Transverse colon (tissue), 4 donors: ENCODE measurements at places on chromosomes 16 and 17. TPM values are rescaled to one million over a fixed set of nuclear protein-coding genes. Genes with fewer than 3 reads are reported as not detected.
A peak's percentile ranks its signal among the peaks of the same experiment; 100 is the strongest.

SULT1A2 gene
- 51.1 TPM for total RNA-seq

GRCh38 chr17:40615068-40615840, 32.4 kb downstream of the SMARCE1 start:
- H3K36me3 ChIP-seq, result no peaks in the 10 kb centered on the region
- peak; percentile 59 for DNase-seq
- peaks cover 11% of the 10 kb centered on the region for H3K4me1 ChIP-seq
- H3K27ac ChIP-seq, result peak overlapping the region; percentile 26

GRCh38 chr16:17696616-17697015, 225.9 kb upstream of the XYLT1 start:
- H3K36me3 ChIP-seq, result no peaks in the 10 kb centered on the region
- no peak overlapping the region for H3K27ac ChIP-seq
- no peaks in the 10 kb centered on the region for H3K4me1 ChIP-seq

- DNase-seq, result no peak
- no peaks in the 10 kb centered on the region for H3K36me3 ChIP-seq
- H3K4me3 ChIP-seq, result no peak overlapping the region
- no peaks in the 10 kb centered on the region for H3K27me3 ChIP-seq
- H3K4me1 ChIP-seq, result peaks cover 5% of the 10 kb centered on the region
- no peak overlapping the region for H3K27ac ChIP-seq
These were observed 165.3 kb downstream of the STX8 start for GRCh38 chr17:9410301-9410700.

RUSF1 gene
- 49.2 TPM for total RNA-seq

GRCh38 chr16:49930841-49931240, 74.9 kb upstream of the ZNF423 start:
- H3K27me3 ChIP-seq, result peaks cover 5% of the 10 kb centered on the region
- no peaks in the 10 kb centered on the region for H3K36me3 ChIP-seq
- no peak overlapping the region for H3K27ac ChIP-seq
- H3K4me3 ChIP-seq, result no peak overlapping the region
- DNase-seq, result no peak

DNA sequence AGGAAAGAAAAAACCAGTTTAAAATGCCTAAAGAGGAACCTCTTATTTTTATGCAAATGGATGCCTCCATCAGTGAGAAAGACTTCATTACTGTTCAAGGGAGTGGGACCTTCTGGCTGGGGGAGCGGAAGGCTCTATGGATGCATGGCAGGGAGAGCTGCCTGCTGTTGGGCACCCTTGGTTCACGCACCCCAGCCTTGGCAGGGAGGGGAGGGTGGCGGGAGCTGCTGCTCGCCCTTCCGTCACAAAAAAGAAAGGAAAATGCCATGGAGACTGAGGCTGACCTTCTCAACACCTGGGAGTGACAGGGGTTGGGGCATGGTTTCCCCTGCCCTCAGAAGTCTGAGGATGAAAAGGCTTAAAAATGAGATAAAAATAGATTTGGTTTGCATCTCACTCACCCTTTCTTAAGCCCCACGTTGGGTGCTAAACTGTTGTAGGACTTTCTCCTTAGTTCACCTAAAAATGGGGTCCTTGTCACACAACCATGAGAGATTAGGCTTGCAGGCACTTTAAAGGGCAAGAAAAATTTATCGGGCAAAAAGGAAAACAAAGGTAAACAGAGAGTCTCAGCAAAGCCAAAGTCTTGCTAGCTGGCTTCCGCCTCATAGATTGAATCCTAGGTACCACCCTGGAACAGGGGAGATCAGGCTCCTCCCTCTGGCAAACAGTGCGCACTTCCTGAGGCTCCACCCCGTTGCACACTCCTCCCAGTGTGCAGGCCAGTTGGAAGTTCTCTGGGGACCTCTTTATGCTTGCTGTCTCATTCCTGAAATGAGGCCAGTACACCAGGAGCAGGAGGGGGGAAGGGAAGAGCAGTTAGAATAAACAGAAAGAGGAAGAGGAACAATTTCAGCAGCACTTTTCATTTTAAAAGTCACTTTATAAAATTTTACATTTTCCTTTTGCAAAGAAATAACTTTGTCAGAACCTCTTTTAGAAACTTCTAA, 31.6 kb downstream of the PHKB start:
- DNase-seq, result peak; percentile 57
- peaks cover 29% of the 10 kb centered on the region for H3K4me1 ChIP-seq
- no peaks in the 10 kb centered on the region for H3K27me3 ChIP-seq

DNA sequence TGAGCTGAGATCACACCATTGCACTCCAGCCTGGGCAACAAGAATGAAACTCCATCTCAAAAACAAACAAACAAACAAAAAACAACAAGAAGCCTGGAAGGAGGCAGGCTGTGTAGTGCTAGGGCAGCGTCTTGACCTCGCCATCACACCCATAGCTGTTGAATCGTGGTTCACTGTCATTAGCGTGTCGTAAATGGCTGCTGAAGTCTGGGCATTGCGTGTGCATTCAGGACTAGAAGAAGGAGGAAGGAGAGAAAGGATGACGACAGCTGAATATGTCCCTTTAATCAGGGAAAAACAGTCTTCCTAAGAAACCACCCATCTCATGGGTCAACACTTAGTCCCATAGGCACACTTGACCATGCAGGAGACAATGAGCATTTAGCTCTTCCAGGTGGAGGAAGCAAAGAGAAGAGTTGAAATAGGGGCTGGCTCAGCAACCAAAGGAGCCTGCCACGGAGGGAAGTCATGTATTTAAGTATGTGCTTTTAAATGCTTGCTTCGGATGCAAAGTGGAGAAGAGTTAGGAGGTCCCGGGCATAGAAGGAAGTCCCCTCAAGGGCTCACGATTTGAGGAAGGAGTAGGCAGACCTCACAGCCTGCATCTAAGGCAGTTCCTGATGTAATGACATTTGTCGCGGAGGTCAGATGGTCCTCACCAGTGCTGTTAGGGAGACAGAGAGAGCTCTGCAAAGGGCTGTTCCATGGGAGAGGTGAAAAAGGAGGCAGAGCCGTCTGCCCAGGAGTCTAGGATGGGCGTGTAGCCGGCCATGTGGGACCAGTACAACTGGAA, 8.8 kb downstream of the PRSS22 start:
- H3K27ac ChIP-seq, result no peak overlapping the region
- H3K36me3 ChIP-seq, result no peaks in the 10 kb centered on the region
- no peak overlapping the region for H3K4me3 ChIP-seq
- H3K27me3 ChIP-seq, result peaks cover 60% of the 10 kb centered on the region
- no peak for DNase-seq

DNA sequence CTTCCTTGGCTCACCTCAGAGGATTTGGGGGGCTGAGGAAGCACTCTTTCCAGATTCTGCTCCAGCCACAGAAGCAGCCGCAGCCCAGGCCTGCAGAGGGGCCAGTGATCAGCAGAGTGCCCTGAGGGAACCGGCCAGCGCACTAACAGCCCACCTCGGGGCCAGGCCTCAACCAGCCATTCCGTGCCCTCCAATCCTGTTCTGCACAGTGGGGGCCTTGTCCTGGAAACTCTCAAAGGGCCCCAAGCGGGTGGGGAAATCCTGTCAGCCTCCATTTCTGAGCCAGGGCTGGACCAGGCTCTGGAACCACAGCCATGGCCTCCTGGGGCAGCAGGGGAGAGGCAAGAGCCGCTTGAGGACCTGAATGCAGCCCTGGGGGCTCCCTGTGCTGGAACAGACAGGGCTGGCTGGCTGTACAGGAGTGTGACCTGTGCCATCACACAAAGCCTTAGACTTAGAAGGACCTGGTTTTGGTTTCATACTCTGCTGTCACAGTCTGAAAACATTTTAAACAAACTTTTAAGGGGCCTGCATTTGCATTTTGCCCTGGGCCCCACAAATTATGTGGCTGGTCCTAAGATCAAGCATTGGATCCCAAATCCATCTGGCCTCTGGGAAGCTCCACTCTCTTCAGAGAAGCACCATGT, 10.0 kb downstream of the CNGB1 start:
- no peaks in the 10 kb centered on the region for H3K4me1 ChIP-seq
- no peak overlapping the region for H3K4me3 ChIP-seq
- no peak overlapping the region for H3K27ac ChIP-seq
- no peaks in the 10 kb centered on the region for H3K27me3 ChIP-seq
- DNase-seq, result no peak

BAHCC1 gene
- 14.2 TPM for total RNA-seq

DNA sequence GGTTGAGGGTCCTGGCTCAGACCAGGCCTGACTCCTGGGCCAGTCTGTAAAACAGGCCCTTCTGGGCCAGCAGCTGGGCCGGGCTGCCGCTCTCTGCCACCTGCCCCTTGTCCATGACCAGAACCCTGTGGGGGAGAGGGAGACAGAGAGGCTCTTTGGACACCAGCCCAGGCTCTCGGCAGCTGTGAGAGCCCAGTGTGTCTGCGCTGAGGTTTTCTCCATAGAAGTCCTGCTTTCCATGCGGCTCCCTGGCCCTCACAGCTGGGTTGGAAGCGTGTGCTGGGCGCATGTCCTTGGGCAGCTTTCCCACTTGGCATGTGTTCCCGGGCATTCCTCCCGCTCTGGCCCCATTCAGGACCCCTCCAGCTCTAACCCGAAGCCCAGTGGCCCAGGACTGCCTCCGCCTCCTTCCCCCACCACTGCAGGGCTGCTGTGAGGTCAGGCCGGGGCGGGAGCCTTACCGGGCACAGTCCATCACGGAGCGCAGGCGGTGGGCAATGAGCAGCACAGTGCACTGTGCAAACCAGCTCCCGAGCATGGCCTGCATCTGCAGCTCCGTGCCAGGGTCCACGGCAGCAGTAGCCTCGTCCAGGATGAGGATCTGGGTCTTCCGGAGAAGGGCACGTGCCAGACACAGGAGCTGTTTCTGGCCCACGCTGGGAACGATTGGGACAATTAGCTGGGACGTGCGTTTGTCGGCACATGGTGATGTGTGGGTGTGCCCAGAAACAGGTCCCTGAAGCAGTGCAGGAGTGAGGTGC, 73.0 kb downstream of the ABCC6 start:
- H3K4me3 ChIP-seq, result no peak overlapping the region
- DNase-seq, result peak; percentile 48
- H3K36me3 ChIP-seq, result no peaks in the 10 kb centered on the region
- H3K4me1 ChIP-seq, result no peaks in the 10 kb centered on the region
- no peaks in the 10 kb centered on the region for H3K27me3 ChIP-seq

GRCh38 chr17:72560303-72561247, 439.8 kb downstream of the SOX9 start:
- no peaks in the 10 kb centered on the region for H3K36me3 ChIP-seq
- H3K4me1 ChIP-seq, result peaks cover 17% of the 10 kb centered on the region
- H3K27me3 ChIP-seq, result no peaks in the 10 kb centered on the region
- DNase-seq, result peak; percentile 81
- H3K4me3 ChIP-seq, result no peak overlapping the region

GRCh38 chr16:10868596-10869469, 8.2 kb upstream of the CIITA start:
- peak; percentile 46 for DNase-seq
- no peaks in the 10 kb centered on the region for H3K27me3 ChIP-seq
- H3K4me1 ChIP-seq, result peaks cover 21% of the 10 kb centered on the region
- H3K4me3 ChIP-seq, result no peak overlapping the region

PYDC1 gene
- not detected for total RNA-seq

DNA sequence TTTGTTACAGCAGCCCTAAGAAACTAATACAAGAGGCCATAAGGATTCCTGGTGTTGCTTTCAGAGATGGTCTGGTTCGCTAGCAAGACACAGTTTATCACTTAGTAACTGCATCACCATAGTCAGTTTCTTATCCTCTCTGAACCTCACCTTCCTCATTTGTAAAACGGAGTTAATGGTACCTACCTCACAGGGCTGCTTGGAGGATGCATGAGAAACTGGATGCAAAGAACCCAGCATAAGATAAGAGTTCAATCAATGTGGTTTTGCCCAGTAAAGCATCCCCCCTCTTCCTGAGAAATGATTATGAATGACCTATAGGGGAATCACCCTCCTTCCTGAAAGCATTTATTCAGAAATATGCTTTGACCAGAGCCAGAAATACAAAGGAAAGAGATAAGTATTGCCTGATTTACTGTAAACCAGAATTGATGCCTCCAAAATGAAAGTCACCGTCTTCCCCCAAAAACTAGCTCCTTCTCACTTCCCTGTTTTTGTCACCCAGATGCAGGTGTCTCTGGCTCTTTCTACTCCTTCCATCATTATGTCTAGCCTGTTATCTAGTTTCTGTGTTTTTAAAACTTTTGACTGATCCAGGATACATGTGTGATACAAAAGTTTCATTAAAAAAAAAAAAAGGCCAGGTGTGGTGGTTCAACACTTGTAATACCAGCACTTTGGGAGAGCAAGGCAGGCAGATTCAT, 2.8 kb upstream of the TEFM start:
- no peaks in the 10 kb centered on the region for H3K27me3 ChIP-seq
- peaks cover 12% of the 10 kb centered on the region for H3K4me1 ChIP-seq
- no peaks in the 10 kb centered on the region for H3K36me3 ChIP-seq
- no peak for DNase-seq
- H3K27ac ChIP-seq, result no peak overlapping the region

- H3K27ac ChIP-seq, result no peak overlapping the region
- no peaks in the 10 kb centered on the region for H3K4me1 ChIP-seq
- no peak for DNase-seq
- peaks cover 19% of the 10 kb centered on the region for H3K36me3 ChIP-seq
- no peaks in the 10 kb centered on the region for H3K27me3 ChIP-seq
These were observed 27.5 kb upstream of the CDH15 start for GRCh38 chr16:89143911-89144675.

GRCh38 chr16:2194852-2195321, 1.5 kb downstream of the CASKIN1 start:
- no peak overlapping the region for H3K27ac ChIP-seq
- peaks cover 61% of the 10 kb centered on the region for H3K27me3 ChIP-seq
- H3K4me3 ChIP-seq, result no peak overlapping the region
- peaks cover 10% of the 10 kb centered on the region for H3K4me1 ChIP-seq

- H3K4me1 ChIP-seq, result no peaks in the 10 kb centered on the region
- peaks cover 6% of the 10 kb centered on the region for H3K27me3 ChIP-seq
- no peak overlapping the region for H3K27ac ChIP-seq
- no peaks in the 10 kb centered on the region for H3K36me3 ChIP-seq
- H3K4me3 ChIP-seq, result no peak overlapping the region
These were observed 83.8 kb upstream of the HNF1B start for GRCh38 chr17:37828651-37829124.

DNA sequence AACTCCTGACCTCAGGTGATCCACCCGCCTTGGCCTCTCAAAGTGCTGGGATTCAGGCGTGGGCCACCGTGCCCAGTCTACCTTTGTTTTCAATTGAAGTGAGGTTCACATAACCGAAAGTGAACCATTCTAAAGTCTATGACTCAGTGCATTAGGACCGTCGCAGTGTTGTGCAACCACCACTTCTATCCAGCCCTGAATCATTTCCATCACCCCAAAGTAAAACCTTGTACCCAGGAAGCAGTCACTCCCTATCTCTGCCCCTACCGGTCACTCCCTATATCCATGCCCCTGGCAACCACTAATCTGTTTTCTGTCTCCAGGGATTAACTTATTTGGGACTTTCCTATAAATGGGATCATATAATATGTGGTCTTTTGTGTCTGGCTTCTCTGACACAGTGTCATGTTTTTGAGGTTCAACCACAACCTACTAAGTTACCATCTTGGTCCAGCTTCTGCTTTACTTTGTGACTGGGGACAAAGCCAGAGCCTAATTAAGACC, 28.3 kb upstream of the CDC42EP4 start:
- peaks cover 36% of the 10 kb centered on the region for H3K4me1 ChIP-seq
- DNase-seq, result peak; percentile 32
- peak overlapping the region; percentile 53 for H3K27ac ChIP-seq

RMI2 gene
- not detected for total RNA-seq
